Forelimb muscle (tissue), 1 donor: ENCODE measurements at places on chromosomes 12 and 14.

DNA sequence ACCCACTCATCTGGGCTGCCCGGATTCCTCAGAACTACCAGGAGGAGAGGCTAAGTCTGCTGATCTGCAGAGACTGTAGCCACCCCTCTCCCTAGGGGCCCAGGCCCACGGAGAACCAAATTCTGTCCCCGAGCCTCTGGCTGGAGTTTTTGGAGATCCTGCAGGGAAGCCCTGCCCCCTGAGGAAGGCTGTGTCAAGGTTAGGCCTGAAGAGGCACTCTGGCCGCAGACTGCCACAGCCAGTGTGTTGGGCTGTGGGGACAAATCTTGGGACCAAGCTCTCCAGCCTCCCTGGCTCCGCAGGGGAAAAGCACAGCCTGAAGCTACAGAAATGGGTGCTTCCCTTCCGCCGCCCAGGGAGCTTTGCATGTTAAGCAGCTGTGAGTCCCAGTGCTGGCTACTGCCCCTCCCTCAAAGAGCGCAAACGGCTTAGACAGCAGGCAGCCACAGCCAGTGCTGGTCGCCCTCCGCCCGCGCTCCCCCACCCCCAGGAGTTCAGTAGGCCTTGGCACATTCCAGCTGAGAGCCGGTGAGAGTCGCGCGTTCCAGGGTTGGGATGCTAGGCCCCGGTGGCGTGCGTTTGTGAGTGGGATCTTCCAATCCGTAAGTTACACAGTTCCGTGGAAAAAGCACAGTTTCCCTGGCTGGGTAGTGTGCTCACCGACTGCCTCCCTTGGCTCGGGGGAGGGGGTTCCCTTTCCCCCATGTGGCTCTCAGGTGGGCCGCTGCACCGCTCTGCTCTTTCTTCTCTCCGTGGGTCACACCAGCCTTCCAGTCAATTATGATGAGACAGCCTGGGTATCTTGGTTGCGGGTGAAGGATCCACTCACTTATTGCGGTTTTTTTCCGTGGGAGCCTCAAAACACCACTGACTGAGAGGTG, 13.2 kb downstream of the CLEC4E start:
- DNase-seq: no peak

- DNase-seq: no peak
Observed at GRCh38 chr12:93092649-93092945, 163.5 kb upstream of the EEA1 start.

- no peak for DNase-seq
Observed at GRCh38 chr12:52828591-52829021, 5.5 kb downstream of the KRT79 start.

DNA sequence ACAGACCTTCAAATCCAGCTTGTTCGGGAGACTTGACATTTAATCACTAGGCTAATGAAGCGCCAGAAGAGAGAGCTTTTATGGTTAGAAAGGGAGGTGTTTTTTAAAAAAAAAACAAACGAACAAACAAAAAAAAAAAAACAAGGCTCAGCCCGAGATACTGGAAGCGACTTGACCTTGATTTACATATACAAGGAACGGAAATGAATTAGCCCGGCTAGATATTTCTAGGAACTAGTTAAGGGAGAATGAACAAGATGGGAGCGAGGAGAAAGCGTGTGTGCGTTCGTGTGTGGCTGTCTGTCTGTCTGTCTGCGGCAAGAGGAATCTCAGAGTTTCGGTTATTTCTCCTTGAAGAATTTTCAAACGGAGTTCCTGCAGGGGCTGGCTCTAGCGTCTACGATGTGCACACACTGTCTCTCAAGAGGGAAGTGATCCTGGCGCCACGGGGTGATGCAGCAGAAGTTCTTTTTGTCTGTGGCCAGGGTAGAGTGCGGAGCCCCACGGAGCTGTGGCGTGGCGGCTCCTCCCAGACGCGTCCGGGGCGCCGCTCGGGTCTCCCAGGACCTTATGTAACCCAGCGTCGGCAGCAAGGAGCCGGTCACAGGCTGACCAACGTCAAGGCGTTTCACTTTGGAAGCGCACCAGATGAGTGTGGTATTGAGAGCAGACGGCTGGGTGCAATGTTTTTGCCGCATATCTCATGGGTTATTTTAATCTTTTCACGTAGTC, 18.8 kb downstream of the SOCS2 start:
- no peak for DNase-seq
